ENCODE measurements at places on chromosomes 1 and 21.

DNA sequence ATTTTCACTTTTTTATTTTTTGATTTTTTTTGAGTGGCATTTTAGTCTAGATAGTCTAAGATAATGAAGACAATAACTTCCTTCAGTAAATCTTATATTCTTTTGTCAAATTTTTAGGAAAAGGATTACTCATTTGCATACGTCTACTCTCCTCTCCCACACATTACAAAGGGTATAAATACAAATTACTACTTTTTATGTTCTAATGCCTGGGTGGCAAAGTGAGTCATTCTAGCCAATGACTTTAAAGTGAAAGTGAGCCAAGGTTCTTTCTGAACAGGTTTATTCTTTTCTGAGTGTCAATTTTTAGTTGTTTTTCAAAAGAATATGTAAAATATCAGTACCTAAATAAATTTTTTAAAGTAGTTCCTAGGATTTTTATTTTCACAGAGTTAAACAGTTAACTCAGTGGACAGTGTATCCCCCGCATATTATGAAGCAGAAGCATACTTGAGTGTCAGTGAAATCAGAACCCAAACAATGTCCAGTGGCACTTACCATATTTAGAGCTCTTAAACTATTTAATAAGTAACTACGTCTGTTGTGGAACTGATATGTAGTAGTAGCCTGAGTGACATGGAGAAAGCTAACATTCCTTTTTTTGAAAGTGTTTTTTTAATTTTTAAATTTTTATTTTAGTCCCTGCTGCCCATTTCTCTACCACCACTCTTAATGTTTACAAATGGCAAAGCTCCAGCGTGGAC, 141.7 kb downstream of the PHTF1 start:
- no peak for DNase-seq

DNA sequence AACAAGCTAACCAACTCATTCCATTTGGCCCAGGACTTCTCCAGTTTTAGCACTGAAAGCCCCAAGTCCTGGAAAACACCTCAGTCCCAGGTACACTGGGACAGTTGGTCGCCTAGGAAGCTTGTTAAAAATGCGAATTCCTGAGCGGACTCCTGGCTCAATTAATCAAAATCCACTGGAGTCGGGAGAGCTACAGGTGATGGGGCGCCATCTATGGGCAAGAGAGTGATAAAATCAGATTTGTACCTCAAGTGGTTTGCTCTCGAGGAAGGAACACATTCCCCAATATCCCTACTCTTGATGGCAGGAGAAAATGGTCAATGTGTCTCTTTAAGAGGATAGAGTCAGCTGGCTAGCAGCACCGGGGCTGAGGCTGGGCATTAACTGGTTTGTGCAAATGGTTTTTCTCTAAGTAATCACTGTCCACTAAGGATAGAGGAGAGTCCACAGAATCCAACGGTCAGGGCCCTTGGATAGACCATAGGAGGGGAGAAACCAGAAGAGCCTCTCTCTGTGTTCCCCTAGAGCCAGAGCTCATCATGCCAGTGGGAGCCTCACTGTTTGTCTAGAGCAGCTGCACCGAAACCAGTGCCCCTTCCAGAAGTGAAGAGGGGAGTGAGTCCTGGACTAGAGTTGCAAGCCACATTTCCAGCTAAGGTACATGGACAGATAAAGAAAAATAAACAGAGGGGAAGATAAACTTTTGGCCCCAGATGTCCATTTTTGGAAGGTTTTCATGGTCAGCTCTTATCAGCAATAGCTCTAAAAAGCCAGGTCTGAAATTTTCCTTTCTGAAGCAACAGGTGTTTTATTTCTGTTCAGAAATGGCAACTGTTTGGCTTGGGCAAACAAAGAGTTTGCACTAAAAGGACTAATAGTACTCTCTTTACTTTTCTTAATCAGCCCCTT, 148.5 kb downstream of the TENT5C start:
- DNase-seq = peak; percentile 12

GRCh38 chr1:74767490-74767889, 34.5 kb downstream of the TYW3 start:
- DNase-seq = no peak

DNA sequence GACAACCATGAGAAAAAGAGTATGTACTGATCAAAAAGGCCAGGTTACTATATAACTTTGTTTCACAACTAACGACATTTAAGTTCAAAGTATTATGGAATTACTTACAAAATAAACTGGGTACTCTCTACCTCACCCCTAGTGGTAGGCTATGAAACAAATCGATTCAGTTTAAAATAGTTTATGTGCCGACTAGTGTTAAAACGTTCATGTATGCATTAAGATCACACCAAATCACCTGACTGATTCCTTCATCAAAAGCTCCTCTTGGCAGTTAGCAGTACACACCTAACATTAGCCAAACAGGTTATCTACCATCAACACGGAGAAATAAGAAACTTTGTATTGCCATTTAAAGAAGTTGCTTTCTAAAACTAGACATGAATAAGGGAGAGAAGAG, 137.1 kb downstream of the AKT3 start:
- no peak for DNase-seq

DNA sequence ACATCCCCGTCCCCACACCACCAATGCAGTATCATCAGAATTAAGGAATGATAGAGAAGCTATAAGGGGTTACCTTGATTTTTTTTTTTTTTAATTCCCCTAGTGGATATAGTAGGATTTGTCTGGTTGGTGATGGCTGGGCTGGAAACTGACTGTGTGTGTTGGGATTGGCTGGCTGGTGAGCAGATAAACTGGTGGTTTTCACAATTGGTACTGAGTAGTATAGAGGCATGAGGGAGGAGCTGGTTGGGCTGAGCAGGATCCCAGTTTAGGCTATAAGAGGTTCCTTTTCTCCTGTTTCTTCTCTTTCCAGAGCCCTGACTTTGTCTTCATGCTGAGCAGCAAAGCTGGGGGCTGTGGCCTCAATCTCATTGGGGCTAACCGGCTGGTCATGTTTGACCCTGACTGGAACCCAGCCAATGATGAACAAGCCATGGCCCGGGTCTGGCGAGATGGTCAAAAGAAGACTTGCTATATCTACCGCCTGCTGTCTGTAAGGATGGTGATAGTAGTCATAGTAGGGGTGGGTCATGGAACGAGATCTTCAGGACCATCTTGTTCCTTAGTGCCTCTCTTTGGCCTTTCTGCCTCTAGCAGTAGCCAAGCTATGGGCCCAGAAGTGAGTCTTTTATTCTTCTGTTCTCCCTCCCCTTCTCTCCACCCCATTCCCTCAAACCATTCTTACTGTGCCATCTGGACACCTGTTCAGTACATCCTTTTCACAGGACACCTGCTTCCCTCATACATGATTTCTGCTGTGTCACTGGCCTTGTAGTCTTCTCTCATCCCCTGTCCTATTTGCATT, 26.9 kb downstream of the RAD54L start:
- no peak for DNase-seq

- DNase-seq = no peak
Observed at GRCh38 chr1:143611159-143611558, 360.6 kb downstream of the FAM72C start.
